ENCODE measurements at places on chromosomes 2 and 18.

DNA sequence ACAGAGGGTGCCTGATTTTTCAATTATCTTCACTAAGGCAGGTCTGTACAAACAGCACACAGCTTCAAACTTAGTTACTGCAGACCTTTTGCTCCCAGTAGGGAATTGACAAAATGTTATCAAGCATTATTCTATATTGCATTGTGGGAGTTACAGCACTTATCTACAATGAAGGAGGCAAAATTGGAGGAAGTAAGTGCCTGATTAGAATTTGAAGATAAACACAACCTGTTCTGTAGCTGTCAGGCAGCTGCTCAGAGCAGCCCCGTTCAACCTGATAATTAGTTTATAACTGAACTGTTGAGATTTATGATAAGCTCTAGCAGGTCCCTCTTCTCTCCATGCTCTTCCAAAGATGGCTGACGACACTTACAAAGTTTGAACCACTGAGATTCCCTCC lies 364.4 kb upstream of the CYRIA start:
- no peak for DNase-seq

DNA sequence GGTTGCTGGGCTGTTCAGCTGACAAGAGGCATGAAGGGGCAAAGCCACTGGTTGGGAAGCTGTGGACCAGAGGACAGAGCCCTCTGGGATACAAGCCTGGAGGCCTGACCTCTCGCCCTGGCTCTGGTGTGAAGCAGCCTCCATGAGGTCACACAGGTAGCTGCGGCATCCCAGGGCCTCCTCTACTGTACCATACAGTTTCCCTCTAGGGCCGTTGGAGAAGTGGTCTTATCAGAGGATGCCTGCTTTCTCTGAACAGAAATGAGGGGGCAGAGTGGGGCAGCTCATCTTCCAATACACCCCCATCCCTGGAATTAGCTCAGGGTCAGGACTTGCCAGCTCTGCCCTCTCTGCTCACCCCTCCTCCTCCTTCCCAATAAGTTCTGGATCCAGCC lies 135.1 kb upstream of the SMAD2 start:
- no peak for DNase-seq

DNA sequence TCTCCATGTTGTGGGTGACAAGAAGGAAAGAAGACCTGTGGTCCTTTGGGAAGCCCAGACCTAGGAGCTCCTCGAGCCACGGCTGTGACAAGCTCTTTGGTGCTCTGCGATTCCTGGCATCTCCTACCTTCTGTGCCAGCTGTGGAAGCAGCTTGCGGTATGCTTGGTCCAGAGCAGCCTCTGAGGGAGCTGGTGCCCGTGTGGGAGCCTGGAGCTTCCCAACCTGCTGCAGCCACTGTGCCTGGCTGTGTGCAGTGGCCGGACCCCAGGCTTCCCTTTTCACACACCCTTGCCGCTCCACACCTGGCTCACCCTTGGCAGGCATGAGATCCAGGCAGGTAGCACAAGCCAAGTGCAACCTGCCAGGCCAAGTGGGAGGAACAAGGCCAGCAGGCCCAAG lies 1328.6 kb upstream of the SLC39A10 start:
- no peak for DNase-seq

- DNase-seq, result no peak
Measured at GRCh38 chr18:79305911-79306310, 89.8 kb upstream of the NFATC1 start.

GRCh38 chr18:42931491-42931890 lies 184.0 kb downstream of the RIT2 start:
- DNase-seq, result no peak

DNA sequence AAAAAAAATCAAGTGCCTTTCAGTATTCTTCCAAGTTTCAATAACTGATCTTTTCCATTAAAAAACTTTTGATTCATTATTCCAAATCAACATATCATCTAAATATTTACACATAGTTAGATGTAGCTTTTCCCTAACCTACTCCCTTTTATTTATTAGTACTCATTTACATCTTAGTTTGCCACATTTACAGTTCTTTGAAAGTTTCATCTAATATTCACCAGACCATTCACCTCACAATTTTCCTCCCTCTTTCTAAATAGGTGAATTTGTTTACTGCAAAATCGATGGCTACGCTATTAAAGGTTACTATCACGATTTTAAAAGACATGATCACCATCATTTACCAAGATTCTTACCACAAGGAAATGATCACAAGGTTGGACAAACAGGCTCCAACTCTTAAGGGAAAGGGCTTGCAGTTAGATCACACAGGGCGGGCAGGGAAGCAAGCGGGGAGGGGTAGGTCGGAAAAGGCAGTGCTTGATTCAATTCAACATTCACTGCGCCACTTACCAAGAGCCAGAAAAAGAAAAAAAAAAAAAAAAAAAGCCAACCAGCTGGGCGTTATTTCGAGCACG lies 654 bp upstream of the MARCHF7 start:
- DNase-seq, result no peak

DNA sequence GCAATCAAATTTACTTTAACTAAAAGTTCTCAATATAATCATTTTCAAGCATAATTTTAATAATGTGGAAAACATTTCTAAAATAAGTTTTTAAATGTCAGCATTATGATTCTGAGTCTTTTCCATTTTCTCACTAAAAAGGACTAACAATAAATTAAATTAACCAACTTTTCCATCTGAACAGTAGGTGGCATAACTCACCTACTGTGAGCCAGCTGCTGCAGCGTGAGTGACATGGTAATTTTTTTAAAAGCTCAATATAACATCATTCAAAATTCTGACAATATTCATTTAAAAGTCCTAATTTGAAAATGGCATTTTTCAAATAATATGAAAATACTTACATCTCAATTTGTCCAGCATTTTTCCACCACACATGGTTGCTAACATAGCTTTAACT lies 66.5 kb downstream of the DTNB start:
- DNase-seq, result no peak

GRCh38 chr2:100978582-100979191 lies 23.4 kb upstream of the RPL31 start:
- DNase-seq, result no peak

DNA sequence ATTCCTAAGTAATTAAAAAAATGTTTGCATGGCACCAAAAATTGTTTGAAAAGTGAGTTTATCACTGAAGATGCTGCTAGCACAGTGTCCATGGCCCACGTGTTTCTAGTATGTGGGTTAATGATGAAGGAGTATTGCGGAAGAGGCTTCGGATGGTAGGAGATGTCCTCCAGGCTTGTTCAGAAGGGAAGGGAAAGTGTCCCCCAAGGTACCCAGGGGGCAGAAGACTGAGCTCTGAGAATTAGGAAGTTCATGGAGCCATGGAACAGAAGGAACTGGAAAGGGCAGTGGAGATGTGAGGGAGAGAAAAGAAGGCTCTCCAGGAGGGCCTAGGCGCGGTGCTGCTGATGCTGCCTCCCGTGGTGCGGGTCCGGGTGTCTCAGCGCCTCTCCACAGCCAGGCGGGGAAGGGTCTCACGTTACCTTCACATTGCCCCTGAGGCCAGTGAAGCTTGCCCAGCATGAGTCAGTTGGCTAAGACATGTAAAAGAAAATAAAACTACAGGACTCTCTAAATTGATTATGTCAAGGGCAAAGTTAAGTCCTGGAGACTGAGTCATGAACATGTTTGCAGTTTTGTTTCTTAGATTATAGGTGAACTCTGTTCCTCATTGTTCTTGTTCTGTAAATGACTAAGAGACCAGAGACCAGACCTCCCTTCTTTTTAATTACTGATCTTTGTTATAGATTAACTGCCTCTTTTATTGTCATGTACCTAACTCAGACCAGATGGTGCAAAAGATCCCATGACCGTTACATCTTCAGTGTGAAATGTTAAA lies 89.0 kb downstream of the MTCL1 start:
- no peak for DNase-seq

DNA sequence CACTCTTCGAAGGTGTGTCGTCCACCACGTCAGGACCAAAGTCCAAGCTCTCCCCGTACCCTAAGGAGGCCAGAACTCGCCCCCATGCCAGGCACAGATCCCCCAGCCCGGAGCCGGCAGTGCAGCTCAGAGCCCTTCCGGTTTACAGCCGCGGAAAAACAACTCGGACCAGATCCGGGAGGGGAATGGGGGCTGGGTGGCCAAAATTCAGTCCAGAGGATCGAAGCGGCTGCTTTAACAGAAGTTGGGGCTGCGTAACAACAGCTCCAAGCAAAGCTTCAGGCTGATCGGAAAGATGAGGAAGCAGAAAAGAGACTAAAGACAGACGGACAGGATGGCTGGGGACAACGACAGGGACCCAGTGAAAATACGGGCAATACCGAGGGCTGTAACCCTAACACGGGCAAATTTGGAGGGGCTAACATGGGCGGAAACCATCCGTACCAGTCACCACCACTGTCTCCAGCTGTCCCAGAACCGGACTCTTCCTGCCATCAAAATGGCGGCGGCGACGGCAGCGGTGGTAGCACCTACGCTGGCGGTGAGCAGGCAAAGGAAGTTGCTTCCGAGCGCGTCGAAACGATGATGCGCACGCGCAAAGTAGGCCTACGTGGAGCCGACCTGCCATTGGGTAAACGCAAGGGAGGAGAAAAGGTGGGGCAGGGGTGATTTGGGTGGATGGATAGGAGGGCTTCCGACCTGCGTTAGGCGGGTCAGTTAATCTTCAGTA lies at the start of gene MMADHC:
MMADHC (minus strand) TSS at position 556 of the 730 bp plus-strand sequence. CDS start 678 bp downstream, outside the sequence.
- peak; percentile 81 for DNase-seq

GRCh38 chr2:112085916-112086669 lies 31.0 kb downstream of the TMEM87B start:
- no peak for DNase-seq

- no peak for DNase-seq
Measured at GRCh38 chr18:3074087-3074486, 61.1 kb upstream of the LPIN2 start.

DNA sequence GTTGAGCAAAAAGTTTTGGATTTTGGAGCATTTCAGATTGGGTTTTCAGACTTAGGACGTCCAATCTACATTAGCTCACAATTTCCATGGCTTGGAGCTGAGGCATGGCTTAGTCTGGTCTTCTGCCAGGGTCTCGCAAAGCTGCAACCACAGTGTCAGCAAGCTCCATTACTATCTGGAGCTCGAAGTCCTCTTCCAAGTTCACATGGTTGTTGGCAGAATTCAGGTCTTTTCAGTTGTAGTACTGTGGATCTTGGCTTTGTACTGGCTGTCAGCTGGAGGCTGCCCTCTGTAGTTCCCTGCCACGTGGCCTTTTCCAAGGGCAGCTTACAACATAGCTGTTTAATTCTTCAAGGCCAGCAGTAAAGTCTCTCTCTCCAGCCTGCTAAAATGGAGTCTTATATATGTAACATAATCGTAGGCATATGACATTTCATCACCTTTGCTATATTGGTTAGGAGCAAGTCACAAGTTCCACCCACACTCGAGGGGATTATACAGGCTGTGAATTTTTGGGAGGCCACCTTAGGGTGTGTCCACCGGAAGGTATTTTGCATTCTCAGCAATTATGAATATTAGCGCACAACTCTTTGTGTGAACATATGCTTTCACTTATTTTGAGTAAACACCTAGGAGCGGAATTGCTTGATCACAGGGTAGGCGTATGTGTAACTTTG lies 41.5 kb upstream of the EPC2 start:
- no peak for DNase-seq

GRCh38 chr2:111031546-111032478 lies 88.9 kb upstream of the BCL2L11 start:
- DNase-seq, result no peak

DNA sequence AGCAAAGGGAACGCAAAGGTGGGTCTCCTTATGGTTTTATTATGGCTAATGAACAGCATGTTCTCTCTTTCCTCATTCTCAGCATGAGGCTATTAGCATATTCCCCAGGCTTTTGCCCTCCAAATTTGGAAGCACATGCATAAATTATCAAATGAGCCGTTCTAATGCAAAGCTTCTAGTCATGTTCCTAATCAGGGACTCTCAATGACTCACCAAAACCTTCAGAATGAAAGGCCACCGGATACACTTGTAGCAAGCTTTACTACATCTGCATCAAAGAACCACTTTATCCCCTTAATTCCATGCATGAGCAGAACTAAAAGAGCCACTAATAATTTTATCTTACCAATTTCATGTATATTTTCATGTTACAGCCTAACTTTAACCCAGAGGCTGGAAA lies 310.5 kb downstream of the LRATD1 start:
- DNase-seq, result no peak

DNA sequence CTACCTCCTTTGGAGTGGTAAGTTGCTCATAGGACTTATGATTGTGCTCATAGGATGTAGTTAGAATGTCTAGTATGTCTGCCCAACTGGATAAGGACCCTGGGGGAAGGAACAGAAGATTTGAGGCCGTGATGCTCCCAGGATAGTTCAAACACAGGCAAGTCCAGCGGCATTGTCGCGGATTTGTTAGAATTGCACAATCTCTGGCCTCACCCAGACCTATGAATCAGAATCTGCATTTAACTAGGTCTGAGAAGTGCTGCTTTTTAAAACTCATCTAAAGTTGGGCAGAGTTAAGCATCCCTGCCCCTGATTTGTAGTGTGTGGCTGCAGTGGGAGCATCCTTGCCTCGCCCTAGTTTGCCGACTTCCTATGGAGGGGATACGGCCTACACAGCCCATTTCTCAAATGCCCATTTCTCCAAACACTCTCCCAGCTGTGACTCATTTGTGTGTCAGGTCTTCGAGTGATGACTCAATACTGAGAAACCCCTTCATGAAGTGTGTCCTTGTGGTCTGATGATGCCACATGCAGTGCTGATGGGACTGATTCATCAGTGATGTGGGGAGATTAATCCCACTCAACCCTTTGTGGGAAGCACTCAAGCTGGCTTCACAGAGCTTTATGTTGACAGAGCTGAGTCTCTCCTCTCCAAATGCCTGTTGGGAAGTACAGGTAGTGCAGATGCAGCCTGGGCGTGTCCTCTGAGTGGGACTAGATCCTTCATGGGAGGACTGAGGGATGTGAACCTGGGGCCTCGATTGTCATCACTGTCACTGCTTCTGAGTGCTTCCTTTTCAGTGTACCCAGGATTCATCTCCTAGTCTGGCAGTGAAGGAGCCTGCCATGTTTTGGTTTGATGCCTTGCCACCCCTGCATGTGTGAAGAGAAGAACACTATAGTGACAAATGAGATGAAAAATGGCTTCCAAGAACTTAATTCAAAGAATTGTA lies 18.7 kb downstream of the SMIM21 start:
- no peak for DNase-seq

DNA sequence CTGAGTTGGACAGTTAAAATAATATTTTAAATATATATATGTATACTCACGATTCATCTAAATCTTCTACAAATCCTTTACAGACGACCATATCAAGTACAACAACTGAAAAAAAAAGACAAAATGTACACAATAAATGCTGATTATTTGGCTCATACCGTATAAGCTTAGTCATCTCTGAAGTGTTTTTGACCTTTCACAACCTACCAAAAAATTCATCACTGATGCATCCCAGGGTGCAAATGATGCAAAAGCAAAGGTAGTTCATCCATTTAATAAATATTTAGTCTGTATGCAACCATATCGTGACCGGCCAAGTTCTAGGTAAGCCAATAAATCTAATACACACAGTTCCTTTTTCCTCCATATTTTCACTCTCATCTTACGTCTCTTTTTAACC lies 1.1 kb downstream of the TMX3 start:
- DNase-seq, result no peak

All from stimulated activated CD4-positive, alpha-beta T cell treated with anti-CD3 and anti-CD28 coated beads, Interleukin-1b, Interleukin-23, amount 100 ng/mL, for 1 hour (primary cell).